ENCODE measurements at places on chromosomes 5 and 9. TPM values are rescaled to one million over a fixed set of nuclear protein-coding genes. Genes with fewer than 3 reads are reported as not detected.

Gene OGN
- total RNA-seq, result not detected

Gene EGFL7
- total RNA-seq, result 30.2 TPM

Gene BAAT
- 1.3 TPM for total RNA-seq

Gene IL9
- total RNA-seq, result not detected

Gene PTPN3
- total RNA-seq, result 12.4 TPM

Gene PPIP5K2
- 48.1 TPM for total RNA-seq

Gene ZBTB34
- 16.8 TPM for total RNA-seq

Gene SH3RF2
- 49.4 TPM for total RNA-seq

Gene MLANA
- total RNA-seq, result not detected

Gene FAM163B
- not detected for total RNA-seq

Gene MYORG
- total RNA-seq, result 37.3 TPM

Gene BTNL8
- total RNA-seq, result 7.3 TPM

Gene FBN2
- total RNA-seq, result 0.56 TPM

Gene FGF10
- not detected for total RNA-seq

Gene NR5A1
- not detected for total RNA-seq
